ENCODE measurements at places on chromosomes 6 and 20.
A peak's percentile ranks its signal among the peaks of the same experiment; 100 is the strongest.

DNA sequence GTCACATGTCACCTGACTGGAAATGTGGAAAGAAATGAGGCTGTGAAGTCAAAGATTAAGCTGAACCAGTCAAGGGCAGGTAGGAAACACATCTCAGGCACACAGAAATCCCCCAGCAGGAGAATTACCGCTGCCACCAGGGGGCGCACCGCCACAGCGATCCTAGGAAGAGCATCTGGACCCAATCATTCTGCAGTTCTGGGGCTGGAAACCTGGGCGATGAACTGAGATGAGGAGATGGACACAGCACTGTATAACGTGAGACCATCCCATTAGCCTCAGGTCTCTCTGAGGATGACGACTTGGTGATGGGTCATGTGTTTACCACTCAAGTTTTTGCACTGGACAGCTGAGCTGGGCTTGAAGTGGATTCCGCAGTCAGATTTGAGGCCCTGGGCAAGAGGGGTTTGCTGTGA, 6.5 kb upstream of the SLC24A3 start:
- DNase-seq, result peak; percentile 72

DNA sequence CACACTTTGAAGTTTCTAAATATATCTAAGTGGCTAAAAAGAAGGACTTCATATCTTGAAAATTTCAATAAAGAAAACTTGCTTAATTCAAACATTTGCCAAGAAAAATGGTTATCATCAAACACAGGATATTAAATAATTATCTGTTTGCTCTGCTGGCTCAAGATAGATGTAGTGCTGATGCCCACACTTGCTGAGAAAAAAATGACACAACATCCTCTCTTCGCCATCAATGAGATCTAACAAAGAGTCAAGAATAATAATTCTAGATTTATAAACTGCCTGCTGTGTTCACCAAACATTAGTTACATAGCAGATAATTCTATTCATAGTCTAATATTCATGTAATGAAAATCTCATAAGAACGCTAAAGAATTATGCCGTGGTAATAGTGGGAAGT, 93.6 kb downstream of the EPHA7 start:
- no peak for DNase-seq

DNA sequence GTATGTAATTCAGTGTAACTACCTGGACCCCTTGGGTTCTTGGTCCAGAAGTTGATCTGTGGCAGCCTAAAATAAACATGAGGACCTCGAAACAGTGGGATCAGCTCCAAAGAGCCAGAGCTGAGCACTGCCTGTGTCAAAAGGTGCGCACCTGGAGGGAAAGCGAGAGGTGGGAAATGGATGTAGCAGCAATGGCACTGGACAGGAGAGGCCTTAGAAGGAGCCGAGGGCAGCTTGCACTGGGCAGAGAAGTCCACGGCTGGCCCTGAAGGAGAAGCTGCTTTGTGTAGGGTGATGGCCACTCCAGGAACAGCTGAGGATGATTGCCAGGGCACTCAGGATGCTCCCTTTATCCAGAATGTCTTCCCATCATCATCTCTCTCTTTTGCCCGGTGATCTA, 213.9 kb upstream of the SNX9 start:
- no peak for DNase-seq

DNA sequence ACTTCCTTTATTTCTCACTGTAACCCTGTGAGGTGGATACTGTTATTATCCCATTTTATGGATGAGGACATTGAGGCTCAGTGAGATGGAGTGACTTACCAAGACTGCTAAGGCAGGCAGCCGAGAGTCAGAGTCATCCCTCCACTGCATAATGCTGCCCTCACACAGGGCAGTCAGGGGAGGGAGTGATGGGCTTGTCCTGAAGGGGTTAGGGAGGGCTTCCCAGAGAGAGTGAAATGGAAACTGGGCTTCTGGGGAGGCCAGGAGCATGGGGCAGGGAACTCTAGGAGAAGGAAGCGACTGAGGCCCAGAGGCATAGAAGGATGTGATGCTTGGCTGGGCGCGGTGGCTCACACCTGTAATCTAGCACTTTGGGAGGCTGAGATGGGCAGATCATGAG, 31.1 kb downstream of the TM9SF4 start:
- no peak for DNase-seq

DNA sequence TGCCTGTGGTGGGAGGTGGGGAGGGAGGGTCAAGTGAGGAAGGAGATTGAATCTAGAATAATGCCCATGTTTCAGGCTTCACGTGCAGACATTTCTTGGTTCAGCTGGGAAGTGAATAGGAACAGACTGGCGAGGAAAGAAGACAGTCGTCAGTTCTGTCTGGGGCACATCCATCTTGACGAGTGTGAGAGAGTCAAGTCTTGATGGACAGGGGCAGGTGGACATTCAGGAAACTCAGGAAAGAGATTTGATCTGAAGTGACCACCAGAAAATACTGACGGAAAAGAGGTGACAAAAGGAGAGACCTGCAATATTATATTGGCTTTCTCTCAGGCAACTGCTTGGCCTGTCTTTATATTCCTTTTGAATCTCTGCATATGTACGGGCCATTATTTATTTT, 68.6 kb downstream of the ESR1 start:
- no peak for DNase-seq
